Vagina (tissue), 2 donors: ENCODE measurements at places on chromosomes 13 and 19.

GRCh38 chr19:12757544-12758274 is 6.1 kb downstream of the BEST2 start:
- no peak for DNase-seq

DNA sequence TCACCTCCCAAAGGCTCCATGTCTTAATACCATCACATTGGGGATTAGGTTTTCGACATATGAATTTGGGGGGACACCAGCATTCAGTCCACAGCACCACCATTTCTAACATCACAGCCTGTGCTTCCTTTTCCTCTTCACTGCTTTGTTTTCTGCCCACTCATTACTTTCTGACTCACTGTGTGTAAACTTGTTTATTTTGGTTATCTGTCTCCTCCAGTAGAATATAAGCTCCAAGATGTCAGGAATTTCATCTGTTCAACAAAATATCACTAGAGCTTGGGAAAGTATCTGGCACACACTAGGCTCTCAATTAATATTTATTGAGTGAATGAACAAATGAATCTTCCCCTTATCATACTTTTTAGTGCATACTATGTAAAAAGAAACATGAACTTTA is 152.0 kb downstream of the NUFIP1 start:
- no peak for DNase-seq

DNA sequence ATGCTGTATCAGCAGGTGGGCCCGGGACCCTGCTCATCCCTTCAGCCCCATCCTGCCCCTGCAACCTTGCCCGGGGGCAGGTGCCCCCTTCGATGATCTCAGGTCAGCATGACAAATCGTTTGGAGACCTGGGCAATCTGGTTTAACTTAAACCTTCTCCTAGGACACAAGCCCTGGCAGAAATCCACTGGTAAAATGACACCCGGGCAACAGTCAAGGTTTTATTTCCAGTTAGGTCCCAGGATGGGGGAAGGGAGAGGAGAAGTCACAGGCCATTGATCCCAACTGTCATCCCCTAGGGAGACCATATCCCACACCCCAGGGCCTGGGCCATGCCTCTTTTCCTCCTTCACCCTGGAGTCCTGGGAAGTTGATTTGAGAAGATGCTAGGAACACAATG is 1.8 kb upstream of the PLIN5 start:
- no peak for DNase-seq

GRCh38 chr19:12856653-12857052 is 18.3 kb downstream of the MAST1 start:
- DNase-seq: no peak

- no peak for DNase-seq
Measured at GRCh38 chr13:93750676-93751075, 524.1 kb downstream of the GPC6 start.
